ENCODE measurements at places on chromosomes 7 and 10.

GRCh38 chr7:19972876-19973275, 199.5 kb upstream of the TMEM196 start:
- DNase-seq = no peak

DNA sequence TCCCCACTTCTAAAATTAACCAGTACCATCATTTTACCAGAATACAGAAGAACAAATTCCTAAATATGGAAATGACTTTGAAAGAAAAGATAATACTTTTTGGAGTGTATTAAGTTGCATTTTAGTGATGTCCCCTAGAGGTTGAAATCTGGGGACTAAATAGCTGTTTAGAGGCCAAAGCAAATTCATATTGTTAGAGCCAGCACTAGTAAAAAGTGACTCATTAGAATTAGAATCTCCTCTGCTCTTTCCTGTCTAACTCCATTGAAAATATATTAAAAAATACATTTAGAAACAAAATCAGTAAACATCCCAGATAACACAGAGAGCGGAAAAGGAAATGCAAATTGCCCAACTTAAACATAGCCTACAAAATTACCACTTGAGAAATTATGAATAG, 1189.6 kb upstream of the C7orf33 start:
- DNase-seq = no peak

DNA sequence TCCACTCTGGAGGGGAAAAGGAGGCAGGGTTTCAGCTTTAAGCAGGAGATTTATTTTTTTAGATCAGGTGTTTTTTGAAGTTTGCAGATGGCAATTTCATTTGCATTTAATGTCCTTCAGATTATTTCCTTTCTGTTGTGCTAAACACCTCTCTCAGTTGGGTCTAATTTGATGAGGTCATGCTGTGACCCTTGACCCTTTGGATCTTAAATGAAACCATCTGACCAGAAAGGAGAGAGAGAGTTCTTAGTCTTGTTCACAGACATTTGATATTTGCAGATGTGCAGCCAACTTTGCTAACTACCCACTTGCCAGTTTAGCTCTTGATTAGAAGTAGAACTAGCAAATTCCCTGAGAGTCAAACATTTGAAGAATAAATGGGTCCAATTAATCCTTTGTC, 101.5 kb upstream of the RAB11FIP2 start:
- DNase-seq = no peak

- no peak for DNase-seq
Observed at GRCh38 chr10:74174521-74174920, 23.5 kb downstream of the ADK start.

GRCh38 chr10:11629731-11630130, 18.3 kb upstream of the USP6NL start:
- no peak for DNase-seq

- peak; percentile 1 for DNase-seq
Observed at GRCh38 chr7:157250605-157251228, 86.1 kb upstream of the DNAJB6 start.

- peak; percentile 46 for DNase-seq
Observed at GRCh38 chr10:94546049-94546900, 687 bp downstream of the HELLS start.

- no peak for DNase-seq
Observed at GRCh38 chr7:155190688-155191087, 107.0 kb upstream of the INSIG1 start.

DNA sequence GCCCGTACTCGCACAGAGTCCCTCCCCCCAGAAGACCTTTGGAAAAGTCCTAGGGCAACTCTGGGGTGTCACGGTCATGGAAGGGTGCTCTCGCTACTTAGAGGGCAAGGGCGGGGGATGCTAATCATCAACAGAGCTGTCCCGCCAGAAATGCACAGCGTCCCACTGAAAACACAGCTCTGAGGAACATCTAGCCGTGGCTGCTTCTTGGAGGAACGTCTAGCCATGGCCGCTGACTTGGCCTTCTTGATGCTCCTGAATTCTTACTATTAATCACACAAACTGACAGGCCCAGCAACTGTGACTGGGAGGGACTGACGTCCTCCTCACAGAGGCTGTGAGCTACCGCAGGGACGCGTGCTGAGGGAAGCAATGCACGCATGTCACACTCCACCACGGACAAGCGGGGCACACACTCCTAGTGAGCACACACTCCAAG, 1.7 kb downstream of the TUBGCP2 start:
- DNase-seq = no peak

DNA sequence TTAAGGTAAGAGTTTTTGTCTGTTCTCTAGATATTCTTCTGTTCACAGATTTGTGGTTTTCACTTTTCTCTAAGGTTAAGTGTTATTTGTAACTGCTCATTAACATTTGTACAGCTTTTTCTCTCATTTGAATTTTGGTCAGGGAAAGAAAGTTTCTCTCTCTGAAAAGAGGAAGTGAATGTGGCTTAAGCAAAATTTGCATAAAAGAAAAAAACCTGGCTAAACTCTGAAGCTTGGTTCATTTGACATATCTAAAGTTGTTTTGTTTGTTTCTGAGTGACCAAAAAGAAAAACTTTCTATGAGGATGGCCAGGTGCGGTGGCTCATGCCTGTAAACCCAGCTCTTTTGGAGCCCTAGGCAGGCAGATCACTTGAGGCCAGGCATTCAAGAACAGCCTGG, 22.0 kb upstream of the SLC26A4 start:
- DNase-seq = no peak

DNA sequence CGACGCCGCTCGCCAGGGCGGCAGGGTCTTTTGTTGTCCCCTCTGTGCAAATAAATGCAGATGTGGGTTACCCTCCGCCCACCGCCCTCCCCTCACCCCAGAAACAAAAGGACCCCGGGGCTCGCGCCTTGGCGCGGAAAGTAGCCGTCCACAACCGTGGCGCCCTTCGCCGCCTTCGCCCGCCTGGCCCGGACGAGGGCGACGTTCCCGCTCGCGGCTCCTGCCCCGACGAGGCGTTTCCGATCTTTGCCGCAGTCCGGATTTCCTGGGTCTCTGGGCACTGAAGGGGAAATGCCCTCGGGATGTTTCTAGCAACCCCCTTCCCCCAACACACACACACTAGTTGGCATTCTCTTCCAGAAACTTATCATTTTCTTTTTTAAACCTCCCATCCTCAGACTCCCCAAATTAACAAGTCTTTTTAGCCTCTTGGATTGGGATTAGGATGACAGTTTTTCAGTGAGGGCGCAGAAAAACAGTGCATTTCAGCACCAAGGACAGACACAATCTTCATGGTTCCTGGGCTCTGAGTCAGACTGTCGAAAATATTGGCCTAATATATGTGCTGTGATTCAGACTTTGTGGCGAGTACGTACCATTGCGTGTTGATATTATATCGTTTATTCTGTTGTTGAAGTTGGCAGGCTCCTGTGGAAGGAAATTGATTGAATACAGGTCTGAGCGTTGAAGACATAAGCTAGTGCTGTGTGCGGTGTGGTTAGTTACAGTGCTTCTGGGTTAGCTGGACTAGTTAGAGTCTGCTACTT, 771 bp downstream of the PHYHIPL start:
- DNase-seq = no peak

DNA sequence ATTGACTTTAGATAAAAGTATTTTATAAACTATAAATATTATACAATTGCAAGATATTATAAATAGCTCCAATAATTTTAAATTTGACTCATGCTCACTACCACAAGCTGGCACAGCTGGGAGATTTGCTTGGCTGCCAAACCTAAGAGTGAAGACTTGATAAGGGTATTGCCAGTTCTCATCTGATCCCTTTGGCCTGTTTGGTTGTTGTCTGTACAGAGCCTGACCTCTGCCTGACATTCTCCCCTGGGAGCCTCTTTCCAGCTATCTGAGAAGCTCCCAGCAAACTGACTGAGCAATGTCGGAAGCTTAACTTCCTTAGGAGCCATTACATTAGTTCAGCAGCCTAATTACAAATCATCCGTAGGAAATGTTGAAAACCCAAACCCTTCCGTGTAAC, 10.2 kb upstream of the LMOD2 start:
- no peak for DNase-seq

- DNase-seq = no peak
Observed at GRCh38 chr7:30595436-30596013, 847 bp downstream of the GARS1 start.

GRCh38 chr10:33005322-33006301, 47.6 kb upstream of the ITGB1 start:
- peak; percentile 32 for DNase-seq

DNA sequence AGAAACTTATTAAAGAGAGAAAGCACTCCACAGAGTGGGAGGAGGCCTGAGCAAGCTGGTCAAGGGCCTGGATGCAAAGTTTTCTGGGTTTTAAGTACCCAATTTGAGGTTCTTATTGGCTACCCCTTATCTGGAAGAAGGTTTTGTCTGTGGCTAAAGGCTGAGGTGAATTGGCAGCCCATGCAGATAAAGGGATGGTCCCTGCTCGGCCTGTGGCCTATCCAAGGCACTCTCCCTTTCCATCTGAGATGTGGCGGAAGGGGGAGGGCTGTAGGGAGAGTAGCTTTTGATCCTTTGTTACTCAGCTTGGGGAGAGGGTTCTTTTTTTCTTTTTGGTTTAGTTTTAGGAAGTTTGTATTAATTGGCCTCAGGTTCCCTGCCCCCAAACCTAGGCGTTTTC, 465.1 kb downstream of the ATRNL1 start:
- DNase-seq = no peak

- DNase-seq = no peak
Observed at GRCh38 chr10:49168171-49168540, 20.0 kb downstream of the TMEM273 start.

DNA sequence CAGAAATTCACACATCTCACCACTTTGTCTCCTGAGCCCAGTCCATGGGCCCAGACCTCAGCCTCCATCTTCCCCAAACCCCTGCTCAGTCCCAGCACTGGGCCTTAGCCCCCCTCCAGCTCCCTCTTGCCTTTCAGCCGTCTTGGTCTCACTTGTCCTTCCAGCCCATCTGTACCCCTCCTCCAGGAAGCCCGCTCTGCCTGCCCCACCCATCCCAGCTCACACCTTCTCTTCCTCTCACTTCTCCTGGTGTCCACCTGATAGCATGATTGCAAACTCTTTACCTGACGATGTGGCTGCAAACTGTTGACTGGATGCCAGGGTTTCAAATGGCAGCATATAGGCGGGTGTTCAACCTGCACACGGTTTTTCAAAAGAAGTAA, 96.6 kb downstream of the RGS10 start:
- no peak for DNase-seq

DNA sequence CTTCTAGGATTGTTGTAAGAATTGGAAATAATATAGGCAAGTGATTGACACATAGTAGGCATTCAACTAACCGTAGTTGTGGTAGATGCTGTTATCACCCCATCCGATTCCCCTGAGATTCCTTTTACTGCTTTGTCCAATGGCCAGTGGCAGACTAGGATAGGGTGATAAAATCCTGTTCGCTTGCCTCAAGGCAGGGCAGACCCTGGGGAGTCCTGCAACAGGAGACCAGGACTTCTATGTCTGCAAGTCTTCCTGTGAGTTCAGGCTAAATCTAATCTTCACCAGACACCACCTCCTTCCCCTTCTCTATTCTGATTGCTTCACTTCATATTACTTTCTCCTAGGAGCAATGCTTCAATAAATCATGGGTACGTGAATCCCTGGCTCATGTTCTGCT, 42.8 kb upstream of the CREB5 start:
- no peak for DNase-seq

DNA sequence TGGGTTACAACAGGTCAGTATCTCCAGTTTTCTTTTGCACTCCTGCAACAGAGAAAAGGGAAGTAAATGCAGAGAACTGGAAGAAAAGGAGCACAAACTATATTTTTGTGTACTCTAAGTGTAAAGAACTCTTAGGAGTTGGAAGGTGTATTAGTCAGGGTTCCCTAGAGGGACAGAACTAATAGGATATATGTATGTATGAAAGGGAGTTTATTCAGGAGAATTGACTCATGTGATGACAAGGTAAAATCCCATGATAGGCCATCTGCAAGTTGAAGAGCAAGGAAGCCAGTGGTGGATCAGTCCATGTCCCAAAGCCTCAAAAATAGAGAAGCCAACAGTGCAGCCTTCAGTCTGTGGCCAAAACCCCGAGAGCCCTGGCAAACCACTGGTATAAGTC, 22.6 kb upstream of the RAB18 start:
- DNase-seq = no peak

DNA sequence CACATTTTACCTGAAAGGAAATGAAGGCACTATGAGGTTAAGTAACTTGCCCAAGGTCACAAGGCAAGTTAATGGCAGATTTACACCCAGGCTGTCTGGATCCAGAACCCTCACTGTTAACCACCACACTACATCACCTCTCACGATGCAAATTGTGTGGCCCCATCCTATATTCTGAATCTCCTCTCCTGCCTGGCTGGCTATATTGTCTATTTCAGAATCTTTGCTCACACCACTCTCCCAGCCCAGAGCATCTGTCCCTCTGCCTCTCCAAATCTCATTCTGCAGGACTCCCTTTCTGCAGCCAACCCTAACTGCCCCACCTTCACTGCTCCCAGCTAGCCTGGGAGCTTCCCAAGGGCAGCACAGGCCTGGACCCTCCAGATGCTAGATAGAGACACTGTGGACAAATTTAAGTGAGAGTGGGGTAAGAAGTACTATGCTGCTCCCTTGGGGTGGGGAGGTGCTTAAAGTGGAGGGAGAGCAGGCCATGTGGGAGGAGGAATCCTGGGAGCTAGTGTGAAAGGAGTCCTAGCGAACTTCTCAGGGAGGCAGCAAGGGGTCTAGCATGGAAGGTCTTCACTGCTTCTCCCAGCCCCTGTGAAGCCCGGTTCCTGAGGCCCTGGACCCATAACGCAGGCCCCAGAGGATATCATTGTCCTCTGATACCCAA, 786 bp downstream of the CUEDC2 start:
- DNase-seq = peak; percentile 17

DNA sequence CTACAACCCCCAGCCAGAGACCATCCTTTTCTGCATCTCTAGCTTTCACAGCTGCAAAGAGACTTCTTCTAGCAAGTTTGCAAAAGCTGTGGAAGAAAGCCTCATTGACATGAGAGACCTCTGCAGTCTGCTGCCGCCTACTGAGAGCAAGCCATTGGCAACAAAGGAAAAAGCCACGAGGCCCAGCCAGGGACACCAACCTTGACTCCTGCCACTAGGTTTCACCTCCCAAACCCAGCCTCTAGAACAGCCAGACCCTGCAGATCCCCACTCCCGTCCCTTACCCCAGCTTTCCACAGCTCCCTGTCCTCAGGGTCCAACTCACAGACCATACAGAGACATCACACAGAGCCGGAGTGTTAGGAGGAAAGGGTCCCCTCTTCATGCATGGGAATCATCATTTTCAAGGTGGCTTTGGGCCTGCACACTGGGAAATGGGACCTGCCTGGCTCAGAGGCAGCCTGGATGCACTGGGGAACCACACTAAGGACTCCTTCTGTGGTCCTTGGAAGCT, 14.6 kb upstream of the C10orf53 start:
- DNase-seq = no peak

GRCh38 chr7:25559581-25560367, 331.5 kb upstream of the NPVF start:
- no peak for DNase-seq

GRCh38 chr10:21417172-21417712, 108.2 kb downstream of the SKIDA1 start:
- no peak for DNase-seq

DNA sequence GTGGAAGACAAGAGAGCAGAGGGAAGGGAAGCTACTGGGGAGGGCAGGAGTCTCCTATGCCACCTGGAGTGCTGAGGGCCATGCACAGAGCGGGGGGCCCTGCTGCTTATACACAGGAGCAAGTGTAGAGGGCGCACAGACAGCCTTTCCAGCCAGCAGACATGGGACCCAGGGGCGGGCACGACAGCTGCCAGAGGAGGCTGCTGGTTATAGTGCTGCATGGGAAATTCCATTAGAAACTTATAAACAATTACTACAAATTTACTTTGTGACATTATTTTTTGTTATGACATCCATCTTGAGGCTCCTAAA, 90.5 kb downstream of the WDFY4 start:
- DNase-seq = no peak

Data from SHP77 treated with DMSO at 0.1 percent for 48 hours (cell line).